ENCODE measurements at places on chromosomes 16 and 17.
A peak's percentile ranks its signal among the peaks of the same experiment; 100 is the strongest.

DNA sequence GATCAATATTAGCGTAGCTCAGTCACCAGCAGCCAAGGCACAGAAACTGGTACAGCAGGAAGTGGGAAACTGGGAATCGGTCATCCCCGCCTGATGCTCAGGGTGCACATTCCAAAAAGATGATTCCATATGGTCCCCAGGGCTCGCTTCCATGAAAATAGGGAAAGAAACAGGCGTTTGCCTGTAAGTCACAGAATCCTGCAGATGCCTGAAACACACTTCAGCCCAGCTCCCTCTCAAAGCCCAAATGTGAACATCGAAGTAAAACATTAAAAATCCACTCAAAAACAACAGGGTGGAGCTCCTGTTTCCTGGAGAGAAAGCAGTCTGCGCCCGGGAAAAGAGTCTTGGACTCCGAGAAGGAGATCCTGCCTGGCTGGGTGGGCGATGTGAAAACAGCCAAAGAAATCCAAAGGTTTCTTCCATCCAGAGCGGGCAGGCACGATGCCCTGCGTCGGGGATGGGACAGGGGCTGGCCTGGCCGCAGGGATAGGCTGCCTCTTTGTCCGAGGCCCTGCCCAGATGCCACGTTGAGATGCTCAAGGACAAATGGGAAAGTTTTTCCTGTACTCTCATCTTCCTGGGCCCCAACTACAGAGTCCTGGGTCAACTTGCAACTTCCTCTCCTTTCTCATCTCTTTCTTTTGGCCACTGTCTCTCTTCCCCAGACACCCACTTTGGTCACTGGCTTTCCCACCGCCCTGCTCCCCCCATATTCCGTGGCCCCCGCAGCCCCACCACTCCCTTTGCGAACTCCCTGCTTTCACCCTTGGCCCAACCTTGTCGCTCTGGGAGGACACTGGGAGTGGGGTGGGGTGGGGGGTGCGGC is 743 bp downstream of the WIPI1 start:
- DNase-seq, result peak; percentile 90

DNA sequence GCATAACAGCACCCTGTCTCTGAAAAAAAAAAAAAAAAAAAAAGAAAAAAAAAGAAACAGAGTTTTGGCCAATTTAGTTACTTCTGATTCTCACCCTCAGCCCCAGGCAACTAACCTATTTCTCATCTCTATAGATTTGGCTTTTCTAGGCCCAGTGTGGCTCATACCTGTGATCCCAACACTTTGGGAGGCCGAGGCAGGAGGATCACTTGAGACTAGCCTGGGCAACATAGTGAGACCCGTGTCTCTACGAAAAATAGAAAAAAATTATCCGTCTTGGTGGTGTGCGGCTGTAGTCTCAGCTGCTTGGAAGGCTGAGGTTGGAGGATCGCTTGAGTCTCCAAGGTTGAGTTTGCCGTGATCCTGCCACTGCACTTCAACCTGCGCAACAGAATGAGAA is 8.7 kb downstream of the RPS6KB1 start:
- DNase-seq, result no peak

DNA sequence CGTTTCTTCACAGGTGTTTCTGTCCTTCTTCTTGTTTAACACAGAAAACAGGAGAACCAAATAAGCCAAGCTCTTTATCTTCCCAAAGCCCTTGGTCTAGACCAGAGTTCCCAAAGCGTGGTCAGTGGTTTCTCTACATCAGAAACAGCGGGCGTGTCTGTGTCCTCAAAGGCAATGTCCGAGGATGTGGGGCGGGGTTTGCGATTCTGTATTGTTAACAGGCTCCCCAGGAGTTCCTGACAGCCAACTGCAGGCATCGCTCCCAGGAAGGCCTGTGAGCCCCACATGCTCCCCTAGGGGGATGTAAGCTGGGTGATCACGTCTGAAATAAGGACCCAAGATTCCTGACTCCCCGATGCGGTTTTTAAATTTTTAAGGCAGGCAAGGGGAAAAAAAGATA is 28.4 kb upstream of the SLC25A19 start:
- no peak for DNase-seq

DNA sequence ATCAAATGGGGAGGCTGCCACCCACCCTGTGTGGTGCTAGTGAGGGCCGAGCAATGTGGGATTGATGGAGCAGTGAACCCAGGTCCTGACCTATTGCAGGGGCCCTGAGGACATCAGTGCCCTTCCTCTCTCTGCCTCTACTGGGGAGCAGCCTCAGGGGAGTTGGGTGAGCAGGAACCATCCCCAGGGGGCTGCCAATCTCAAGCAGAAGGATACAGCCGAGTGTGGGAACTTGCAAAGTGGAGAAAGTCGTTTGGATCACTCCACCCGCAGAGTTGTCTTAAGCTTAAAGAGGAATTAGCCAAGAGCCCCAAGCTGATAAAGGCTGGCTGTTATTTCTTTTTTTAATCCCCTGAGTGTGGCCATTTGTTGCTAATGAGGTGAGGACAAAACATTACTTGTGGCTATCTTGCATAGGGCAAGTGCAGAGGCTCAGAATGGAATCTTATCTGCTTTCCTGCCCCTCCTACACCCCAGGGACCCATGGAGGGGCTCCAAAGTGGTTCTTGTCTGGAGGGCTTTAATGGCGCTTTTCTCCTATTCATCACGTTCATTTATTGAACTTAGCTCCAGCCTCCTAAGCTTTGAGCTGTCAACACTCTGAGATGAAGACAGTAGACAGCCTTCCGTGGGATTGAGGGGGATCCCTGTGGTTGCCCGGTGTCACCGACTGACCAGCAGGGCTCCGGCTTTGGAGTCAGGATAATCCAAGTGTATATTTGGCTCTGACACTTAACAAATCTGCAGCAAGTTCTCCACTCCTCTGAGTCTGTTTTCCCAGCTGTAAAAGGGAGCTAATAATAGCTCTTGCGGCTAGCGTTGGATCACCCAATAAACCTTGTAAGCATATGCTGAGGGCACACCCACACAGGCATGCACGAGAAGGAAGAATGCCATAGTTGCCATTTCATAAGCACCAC is 45.1 kb downstream of the MYH11 start:
- peak; percentile 96 for DNase-seq

DNA sequence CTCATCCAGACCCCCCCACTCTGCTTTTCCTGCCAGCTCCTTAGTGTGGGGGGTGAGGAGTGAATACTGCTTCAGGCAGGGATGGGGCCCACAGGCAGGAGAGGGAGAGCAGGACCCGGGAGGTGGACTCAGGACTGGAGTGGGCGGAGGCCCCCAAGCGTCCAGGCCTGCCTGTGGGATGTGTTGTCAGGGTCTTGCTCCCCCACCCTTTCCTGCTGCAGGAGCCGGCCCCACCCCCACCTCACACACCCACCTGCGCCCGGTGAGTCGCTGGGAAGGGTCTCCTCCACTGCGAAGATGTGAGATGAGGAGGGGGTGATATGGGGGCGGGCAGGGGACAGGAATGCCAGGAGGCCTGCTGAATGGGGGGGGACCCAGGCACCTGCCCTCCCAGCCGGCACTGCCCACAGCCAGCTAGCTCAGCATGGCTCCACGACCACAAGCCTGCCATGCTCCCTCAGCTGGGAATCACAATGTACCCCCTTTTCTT is 1.1 kb downstream of the FAM171A2 start:
- DNase-seq, result no peak
